ENCODE measurements at places on chromosomes 6 and 20. TPM values are rescaled to one million over a fixed set of nuclear protein-coding genes. Genes with fewer than 3 reads are reported as not detected.

GRCh38 chr6:26351544-26351953 lies 13.4 kb upstream of the BTN3A2 start:
- H3K27me3 ChIP-seq = no peaks in the 10 kb centered on the region
- DNase-seq = no peak
- H3K4me3 ChIP-seq = no peak overlapping the region

DNA sequence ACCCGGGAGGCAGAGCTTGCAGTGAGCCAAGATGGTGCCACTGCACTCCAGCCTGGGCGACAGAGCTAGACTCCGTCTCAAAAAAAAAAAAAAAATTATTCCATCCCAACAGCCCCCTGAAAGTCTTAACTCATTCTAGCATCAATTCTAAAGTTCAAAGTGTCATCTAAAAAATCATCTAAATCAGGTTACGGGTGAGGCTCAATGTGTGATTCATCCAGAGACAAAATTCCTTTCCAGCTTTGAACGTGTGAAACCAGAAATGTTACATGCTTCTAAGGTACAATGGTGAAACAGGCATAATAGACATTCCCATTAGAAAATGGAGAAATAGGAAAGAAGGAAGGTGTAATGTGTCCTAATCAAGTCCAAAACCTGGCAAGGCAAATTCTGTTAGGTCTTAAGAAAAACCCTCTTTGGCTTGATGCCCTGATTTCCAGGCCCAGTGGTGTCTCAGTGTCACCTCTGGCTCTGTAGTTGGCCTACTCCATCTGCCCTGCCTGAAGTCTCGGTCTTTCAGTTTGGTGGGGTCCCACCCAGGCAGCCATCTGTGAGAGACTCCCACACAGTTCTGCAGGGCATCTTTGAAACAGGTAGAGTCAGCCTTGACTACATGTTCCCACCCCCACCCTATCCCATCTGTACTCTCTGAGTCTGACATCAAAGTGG lies 43.5 kb downstream of the HFE start:
- H3K27me3 ChIP-seq = no peaks in the 10 kb centered on the region
- H3K27ac ChIP-seq = no peak overlapping the region
- no peaks in the 10 kb centered on the region for H3K36me3 ChIP-seq
- no peaks in the 10 kb centered on the region for H3K4me1 ChIP-seq
- no peak for DNase-seq

Gene EMILIN3
- 5.2 TPM for polyA plus RNA-seq

- H3K27ac ChIP-seq = no peak overlapping the region
- no peaks in the 10 kb centered on the region for H3K27me3 ChIP-seq
- no peaks in the 10 kb centered on the region for H3K4me1 ChIP-seq
- H3K36me3 ChIP-seq = no peaks in the 10 kb centered on the region
Observed at GRCh38 chr6:152110886-152111820, 303.7 kb downstream of the ESR1 start.

Gene RAB44
- polyA plus RNA-seq = 0.03 TPM

- no peaks in the 10 kb centered on the region for H3K36me3 ChIP-seq
- H3K4me3 ChIP-seq = peak overlapping the region; percentile 24
- H3K27me3 ChIP-seq = no peaks in the 10 kb centered on the region
- no peaks in the 10 kb centered on the region for H3K4me1 ChIP-seq
- no peak for DNase-seq
- H3K27ac ChIP-seq = no peak overlapping the region
Observed at GRCh38 chr6:133568970-133569889, 319.7 kb upstream of the TCF21 start.

Gene FOXF2
- polyA plus RNA-seq = 0.05 TPM

Gene CFB
- 0.09 TPM for polyA plus RNA-seq

DNA sequence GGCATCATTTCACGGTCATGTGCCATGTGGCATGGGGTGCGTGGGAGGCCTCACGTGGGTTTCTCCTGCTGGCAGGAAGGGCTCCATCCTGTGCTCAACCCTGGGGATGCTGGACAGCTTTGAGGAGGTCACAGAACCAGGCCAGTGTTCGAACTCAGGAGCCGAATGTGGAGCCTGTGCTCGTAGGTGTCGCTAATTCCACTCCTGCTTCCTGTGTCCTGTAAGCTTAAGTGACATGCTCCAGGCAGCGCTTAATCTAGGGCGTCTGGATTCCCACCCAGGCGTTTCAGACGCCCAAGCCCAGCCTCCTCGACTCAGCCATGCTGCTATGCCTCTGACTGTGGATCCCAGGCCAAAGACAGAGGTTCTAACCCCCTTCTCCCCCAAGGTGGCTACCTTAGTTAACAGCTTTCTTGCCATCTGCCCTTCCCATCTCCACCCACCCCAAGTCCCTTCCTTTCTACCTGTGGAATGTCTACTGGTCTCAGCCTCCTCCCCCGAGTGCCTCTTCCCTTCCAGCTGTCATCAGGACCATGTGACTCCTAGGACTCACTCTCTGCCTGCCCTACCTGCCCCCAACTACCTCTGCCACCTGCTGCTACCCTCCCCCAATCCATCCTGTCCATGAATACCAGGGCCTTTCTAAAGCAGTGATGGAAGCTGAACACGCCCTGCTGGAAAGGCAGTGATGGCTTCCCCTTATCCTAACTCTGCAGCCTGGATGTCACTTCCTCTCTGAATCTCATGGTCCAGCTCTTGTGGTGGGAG lies 255.1 kb downstream of the CDH26 start:
- H3K4me3 ChIP-seq = no peak overlapping the region
- no peaks in the 10 kb centered on the region for H3K4me1 ChIP-seq
- no peaks in the 10 kb centered on the region for H3K36me3 ChIP-seq
- no peak overlapping the region for H3K27ac ChIP-seq

- no peaks in the 10 kb centered on the region for H3K36me3 ChIP-seq
- no peaks in the 10 kb centered on the region for H3K27me3 ChIP-seq
- DNase-seq = no peak
- H3K4me1 ChIP-seq = no peaks in the 10 kb centered on the region
- H3K4me3 ChIP-seq = no peak overlapping the region
Observed at GRCh38 chr6:145227593-145227992, 507.7 kb downstream of the EPM2A start.

- DNase-seq = no peak
- no peaks in the 10 kb centered on the region for H3K36me3 ChIP-seq
- H3K4me3 ChIP-seq = no peak overlapping the region
- no peaks in the 10 kb centered on the region for H3K27me3 ChIP-seq
- no peaks in the 10 kb centered on the region for H3K4me1 ChIP-seq
- no peak overlapping the region for H3K27ac ChIP-seq
Observed at GRCh38 chr6:65650086-65650485, 56.9 kb downstream of the EYS start.

Gene MYLK4
- polyA plus RNA-seq = 0.11 TPM

DNA sequence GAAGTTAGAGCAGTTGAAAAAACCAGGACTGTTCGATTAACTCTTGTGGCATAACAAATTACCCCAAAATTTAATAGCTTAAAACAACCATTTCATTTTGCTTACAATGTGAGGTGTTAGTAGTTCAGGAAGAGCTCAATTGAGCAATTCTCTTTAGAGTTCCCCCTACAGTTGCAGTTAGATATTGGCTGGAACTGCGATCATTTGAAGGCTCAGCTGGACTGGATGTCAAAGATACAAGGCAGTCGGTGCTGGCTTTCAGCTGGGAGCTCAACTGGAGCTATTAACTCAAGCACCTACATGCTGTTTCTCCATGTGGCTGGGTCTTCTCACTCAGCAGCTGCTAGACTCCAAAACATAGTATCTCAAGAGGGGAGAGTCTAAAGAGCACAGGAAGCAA lies 96.0 kb upstream of the LOC128125822 start:
- H3K4me1 ChIP-seq = no peaks in the 10 kb centered on the region
- H3K27me3 ChIP-seq = no peaks in the 10 kb centered on the region
- H3K36me3 ChIP-seq = no peaks in the 10 kb centered on the region
- H3K4me3 ChIP-seq = no peak overlapping the region

Gene MEI4
- 0.05 TPM for polyA plus RNA-seq

GRCh38 chr20:12984069-12984765 lies 24.6 kb upstream of the SPTLC3 start:
- no peaks in the 10 kb centered on the region for H3K4me1 ChIP-seq
- no peak overlapping the region for H3K4me3 ChIP-seq
- DNase-seq = no peak

DNA sequence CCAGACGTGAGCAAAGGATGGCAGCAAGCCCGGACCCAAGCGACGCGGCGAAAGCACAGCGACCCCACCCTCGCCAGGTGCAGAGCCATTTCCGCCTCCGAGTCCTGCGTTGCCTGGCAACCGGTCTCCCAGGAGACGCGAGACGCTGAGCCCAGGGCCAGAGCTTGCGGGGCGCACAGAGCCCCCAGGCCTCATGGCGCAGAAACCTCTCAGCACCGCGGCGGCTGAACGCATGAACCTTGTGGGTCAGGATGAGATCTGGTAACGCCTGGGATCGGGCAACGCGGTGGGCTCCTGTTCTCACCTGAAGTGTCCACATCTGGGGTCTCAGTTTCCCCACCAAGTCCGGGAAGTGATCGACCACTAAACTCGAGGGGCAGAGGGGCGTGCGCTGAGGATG lies 77.7 kb downstream of the ANKRD60 start:
- no peak overlapping the region for H3K4me3 ChIP-seq
- no peak overlapping the region for H3K27ac ChIP-seq
- peak; percentile 90 for DNase-seq
- peaks cover 9% of the 10 kb centered on the region for H3K4me1 ChIP-seq

- peak overlapping the region; percentile 81 for H3K27ac ChIP-seq
- H3K27me3 ChIP-seq = no peaks in the 10 kb centered on the region
- peak overlapping the region; percentile 100 for H3K4me3 ChIP-seq
- no peaks in the 10 kb centered on the region for H3K4me1 ChIP-seq
Observed at GRCh38 chr6:70413992-70414494, 735 bp downstream of the FAM135A start.

GRCh38 chr20:13216533-13216932 lies 4.5 kb upstream of the ISM1 start:
- H3K27me3 ChIP-seq = peaks cover 36% of the 10 kb centered on the region
- DNase-seq = no peak
- no peak overlapping the region for H3K4me3 ChIP-seq
- no peaks in the 10 kb centered on the region for H3K36me3 ChIP-seq
- no peak overlapping the region for H3K27ac ChIP-seq
- H3K4me1 ChIP-seq = no peaks in the 10 kb centered on the region

Gene MEP1A
- polyA plus RNA-seq = 0.06 TPM

- no peak overlapping the region for H3K4me3 ChIP-seq
- H3K4me1 ChIP-seq = peaks cover 3% of the 10 kb centered on the region
- H3K27ac ChIP-seq = no peak overlapping the region
- no peaks in the 10 kb centered on the region for H3K36me3 ChIP-seq
- no peak for DNase-seq
Observed at GRCh38 chr6:52545406-52546119, 31.3 kb downstream of the TRAM2 start.

DNA sequence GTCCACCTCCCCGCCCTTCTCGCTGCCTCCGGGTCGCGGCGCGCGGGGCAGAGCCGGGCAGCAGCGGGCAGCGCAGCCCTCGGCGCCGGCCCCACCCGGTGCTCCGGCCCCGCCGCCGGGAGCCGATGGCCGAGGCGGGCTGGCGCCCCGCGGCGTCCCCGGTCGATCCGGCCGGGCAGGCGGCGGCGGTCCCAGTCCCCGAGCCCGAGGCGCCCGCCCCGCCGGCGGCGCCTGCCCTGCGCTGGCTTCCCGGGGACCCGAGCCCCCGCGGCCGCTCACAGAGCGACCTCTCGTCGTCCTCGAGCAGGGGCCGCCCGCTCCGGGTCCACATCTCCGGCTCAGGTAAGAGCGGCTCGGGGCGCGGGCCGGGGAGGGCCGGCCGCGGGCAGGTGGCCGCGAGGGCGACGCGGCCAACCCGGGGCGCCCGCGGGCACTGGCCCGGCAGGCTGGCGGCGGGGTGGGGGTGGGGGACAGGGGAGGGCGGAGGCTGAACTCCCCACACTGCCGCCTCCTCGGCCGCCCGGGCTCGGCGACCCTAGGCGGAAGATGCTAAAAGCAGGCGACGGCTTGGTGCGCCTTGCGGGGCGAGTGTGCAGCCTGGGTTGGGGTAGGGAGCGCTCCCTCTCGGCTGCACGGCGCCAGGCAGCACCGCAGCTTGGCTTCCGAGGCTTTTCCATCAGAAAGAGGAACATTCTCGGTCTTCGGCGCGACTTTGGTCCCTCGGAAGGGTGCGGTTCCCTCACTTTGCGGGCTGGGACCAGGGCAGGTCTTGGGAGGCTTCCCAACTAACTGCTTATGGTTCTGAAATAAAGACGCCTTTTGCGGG lies 25.6 kb upstream of the FUCA2 start:
- no peaks in the 10 kb centered on the region for H3K36me3 ChIP-seq
- DNase-seq = no peak
- no peak overlapping the region for H3K27ac ChIP-seq

Gene STMN3
- 70.8 TPM for polyA plus RNA-seq

- DNase-seq = no peak
- H3K4me3 ChIP-seq = no peak overlapping the region
- H3K27ac ChIP-seq = no peak overlapping the region
- peaks cover 10% of the 10 kb centered on the region for H3K27me3 ChIP-seq
- no peaks in the 10 kb centered on the region for H3K36me3 ChIP-seq
- H3K4me1 ChIP-seq = no peaks in the 10 kb centered on the region
Observed at GRCh38 chr20:38255393-38255792, 5.1 kb downstream of the KIAA1755 start.

DNA sequence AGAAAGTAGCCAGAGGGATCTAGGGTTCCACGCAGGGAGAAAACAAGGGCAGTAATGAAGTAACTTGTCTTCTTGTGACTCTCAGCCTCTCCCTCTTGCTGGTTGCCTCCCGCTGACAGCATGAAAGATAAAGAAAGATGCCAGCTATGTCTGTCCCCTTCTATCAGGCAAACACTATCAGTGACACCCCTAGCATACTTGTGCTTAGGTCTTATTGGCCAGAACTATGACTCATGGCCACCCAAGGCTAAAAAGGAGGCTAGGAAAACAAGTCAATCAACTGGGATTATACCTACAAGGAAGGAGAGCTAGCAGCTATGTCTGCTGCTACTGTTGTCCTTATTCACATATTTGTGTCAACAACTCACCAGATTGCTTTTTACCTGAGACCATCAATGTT lies 206.8 kb upstream of the SOX4 start:
- H3K27me3 ChIP-seq = no peaks in the 10 kb centered on the region
- no peak overlapping the region for H3K4me3 ChIP-seq
- H3K27ac ChIP-seq = no peak overlapping the region

GRCh38 chr6:133953634-133954415 lies 801 bp downstream of the TBPL1 start:
- H3K4me3 ChIP-seq = peak overlapping the region; percentile 90
- 0 out of 2 replicates have a peak overlapping the region, but pooled peaks have one; percentile 74 for H3K27ac ChIP-seq
- no peaks in the 10 kb centered on the region for H3K36me3 ChIP-seq

Gene FNDC1
- polyA plus RNA-seq = 0.14 TPM

Measured in H1 (cell line).